ENCODE measurements at places on chromosomes 12 and 14.
A peak's percentile ranks its signal among the peaks of the same experiment; 100 is the strongest.

- no peak for DNase-seq
Observed at GRCh38 chr14:76687611-76688382, 73.5 kb upstream of the VASH1 start.

DNA sequence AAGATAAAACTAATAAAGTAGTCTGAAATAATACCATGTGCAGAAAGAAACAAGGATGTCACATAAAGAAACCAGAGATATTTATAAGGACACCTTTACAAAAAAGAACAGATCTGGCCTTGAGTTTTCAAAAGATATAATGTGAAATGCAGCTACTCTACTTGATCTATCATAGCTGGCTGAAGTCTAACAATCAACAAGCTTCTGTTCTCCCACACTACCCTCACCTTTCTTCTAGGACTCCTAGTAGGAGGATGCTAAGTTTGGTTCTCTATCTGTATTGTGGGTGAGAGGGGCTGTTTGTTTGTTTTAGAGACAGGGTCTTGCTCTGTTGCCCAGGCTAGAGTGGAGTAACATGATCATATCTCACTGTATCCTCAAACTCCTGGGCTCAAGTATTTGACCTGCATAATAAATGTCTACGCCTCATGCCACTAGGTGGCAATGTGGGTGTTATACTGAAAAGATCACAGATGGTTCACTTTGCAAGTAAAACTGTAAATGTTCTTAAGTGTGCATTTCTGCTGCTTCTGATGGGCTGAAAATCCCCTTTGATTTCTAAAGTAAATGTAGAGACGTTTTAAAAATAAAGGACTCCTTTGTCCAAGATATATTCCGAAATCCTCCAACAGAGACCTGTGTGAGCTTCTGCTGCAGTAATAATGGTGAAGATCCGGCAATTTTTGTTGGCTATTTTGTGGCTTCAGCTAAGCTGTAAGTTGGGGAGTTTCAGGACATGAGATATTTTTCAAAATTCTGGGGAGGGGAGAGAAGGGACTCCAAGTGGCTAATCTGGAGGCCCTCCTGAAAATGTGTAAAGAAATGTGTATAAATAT is 269.3 kb downstream of the DAD1 start:
- no peak for DNase-seq

DNA sequence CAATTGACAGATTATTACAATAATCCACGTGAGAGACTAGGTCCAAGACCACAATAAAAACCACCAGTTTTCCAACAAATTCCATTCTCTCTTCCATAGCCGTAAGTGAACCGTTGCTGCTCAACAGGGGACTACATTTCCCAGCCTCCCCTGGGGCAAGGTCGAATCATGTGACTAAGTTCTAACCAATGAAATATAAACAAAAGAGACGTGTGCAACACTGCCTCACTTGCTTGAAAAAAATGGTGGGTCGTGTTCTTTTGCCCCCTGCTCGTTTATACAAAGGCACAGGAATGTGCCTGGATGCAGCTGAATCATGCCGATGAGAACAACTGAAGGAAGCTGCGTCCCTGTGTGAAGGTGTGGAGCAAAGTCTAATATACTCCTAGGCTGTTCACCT is 51.1 kb downstream of the HSPB8 start:
- no peak for DNase-seq

GRCh38 chr12:31618228-31619025 is 27.5 kb upstream of the DENND5B start:
- DNase-seq: no peak

GRCh38 chr12:54383041-54383609 is 1.4 kb downstream of the ZNF385A start:
- no peak for DNase-seq

DNA sequence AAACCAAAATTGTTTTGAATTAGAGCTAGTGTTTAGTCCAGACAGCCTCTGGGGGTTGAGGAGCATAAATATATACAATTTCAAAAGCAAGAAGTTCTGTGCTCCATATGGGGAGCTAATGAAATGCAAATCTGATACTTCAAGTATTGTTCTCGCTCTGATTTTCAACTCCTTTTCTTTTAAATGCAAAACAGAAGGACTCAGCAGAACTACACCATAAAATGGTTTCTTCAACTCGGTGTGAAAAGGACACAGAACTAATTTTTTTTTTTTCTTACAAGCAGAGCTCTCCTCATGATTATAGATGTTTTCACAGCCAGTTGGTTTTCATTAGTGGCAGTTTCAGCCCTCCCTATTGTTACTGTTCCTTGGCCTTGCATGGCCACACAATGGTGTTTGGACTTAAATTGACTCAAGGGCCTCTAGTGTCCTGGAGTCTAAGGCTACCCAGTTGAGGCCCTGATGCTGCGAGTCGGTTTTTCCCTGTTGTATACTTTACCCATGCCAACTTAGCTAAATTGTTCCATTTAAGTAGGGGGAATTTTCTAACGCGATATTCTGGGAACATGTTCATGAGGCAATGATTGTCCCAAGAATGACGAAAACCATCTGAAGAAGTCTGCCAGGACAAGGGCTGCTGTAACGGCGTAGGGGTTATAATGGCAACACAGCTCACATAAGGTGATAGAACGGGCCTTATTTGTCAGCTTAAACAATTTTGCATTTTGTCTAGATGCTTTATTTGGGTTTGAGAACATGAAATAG is 120.3 kb downstream of the GPR135 start:
- DNase-seq: no peak

GRCh38 chr12:17169726-17170471 is 563.9 kb upstream of the LMO3 start:
- DNase-seq: no peak

- DNase-seq: no peak
Observed at GRCh38 chr12:51746416-51746815, 102.1 kb downstream of the FIGNL2 start.

DNA sequence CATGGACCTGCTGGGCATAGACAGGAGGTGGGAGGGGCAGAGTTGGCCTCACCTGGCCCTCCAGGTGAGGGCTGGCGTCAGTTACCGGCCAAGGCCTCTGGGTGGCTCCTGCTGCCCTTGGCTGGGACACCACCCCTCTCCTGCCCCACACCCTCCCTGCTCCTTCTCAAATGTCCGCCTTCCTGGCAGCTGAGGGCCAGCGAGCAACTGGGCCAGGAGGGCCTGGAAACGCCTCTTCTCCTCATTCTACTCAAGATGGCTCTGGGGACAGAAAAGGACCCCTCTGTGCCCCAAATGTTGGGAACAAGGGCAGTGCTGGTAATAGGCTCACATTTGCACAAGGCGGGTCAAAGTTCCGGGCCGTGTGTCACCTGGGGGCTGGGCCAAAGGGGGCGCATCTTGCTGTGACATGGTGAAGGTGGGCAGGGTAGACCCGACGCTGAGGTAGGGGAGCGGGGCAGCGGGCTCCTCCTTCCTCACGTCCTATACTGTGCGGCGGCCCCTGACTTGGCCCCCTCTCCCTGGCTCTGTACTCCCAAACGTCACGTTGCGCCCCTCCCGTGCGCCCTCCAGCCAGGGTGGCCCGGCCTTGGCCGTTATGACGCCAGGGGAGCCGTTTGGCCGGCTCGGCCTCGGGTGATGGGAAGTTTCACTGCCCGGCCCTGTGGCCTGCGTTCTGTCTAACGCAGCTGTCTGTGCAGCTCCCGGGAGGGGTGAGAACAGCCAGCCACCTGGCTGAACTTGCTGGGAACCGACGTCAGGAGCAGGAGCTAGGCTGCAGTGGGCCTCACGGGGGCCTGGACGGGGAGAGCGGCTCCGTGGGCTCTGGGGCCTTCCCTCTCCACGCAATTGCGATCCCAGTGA is 18.0 kb upstream of the DLK1 start:
- no peak for DNase-seq

DNA sequence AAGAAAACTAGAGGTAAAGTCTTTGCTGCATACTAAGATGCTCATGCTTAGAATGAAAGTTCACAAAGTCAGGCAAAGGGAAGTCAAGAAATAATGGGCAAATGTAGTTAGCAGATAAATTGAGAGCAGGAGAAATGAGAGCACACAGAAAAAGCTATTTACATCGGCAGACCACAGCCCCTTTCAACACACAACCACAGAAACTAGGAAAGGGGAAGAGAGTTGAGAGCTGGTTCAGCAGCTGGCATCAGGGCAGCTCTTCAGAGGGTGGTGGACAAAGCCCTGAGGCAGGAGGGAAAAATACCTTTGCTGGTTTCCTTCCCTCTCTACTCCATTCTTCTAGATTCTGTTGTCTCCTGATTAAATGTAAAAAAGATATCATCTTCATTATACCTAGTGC is 95.4 kb upstream of the ANO4 start:
- no peak for DNase-seq

GRCh38 chr12:64813723-64814122 is 10.7 kb upstream of the TBC1D30 start:
- DNase-seq: no peak

DNA sequence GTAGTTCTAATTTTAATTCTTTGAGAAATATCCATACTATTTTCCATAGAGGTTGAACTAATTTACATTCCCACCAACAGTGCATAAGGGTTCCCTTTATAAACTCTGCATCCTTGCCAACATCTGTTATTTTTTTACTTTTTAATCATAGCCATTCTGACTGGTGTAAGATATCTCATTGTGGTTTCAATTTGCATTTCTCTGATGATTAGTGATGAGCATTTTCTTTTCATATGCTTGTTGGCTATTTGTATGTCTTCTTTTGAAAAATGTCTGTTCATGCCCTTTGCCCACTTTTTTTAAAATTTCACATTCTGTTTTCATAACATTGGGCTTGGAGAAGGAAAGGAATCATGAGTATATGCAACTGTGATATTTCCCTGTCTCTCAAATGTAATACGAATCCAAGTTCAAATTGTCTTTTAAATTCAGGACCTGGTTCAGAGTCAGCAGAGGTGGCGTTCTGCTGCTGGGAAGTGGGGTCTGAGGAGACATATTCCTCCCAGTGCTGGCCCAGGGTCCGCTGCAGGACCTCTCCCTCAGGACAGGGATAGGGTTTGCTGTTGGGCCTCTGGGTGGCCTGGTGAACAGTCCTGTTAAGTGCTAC is 81.2 kb upstream of the ETV6 start:
- DNase-seq: no peak

- no peak for DNase-seq
Observed at GRCh38 chr12:126033751-126034150, 968.5 kb downstream of the AACS start.

GRCh38 chr12:6653342-6653741 is 6.1 kb upstream of the ACRBP start:
- no peak for DNase-seq

- DNase-seq: no peak
Observed at GRCh38 chr12:107748472-107748871, 12.5 kb downstream of the PRDM4 start.

- DNase-seq: no peak
Observed at GRCh38 chr12:90061809-90062208, 353.2 kb upstream of the ATP2B1 start.

GRCh38 chr12:88093573-88093972 is 48.3 kb downstream of the CEP290 start:
- DNase-seq: no peak

- peak; percentile 47 for DNase-seq
Observed at GRCh38 chr14:95098984-95099599, 58.2 kb downstream of the DICER1 start.

DNA sequence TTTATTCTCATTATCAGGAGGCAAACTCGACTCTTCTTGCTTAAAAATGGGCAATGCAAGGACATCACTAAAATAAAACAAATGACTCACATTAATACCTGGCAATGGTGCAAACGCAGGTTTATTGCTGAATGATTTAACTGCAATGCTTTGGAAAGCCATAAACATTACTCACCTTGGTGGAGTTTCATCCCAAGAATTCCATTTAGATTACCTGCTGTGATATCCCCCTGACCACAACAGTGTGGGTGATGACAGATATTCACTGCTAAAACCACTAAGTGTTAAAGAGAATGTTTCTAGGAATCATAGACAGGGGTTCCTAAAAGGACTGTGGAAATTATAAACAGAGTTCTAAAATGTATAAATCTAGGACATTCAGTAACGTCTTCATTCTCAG is 35.3 kb upstream of the CSRNP2 start:
- DNase-seq: no peak

GRCh38 chr12:10069976-10070375 is 28.8 kb downstream of the CLEC1A start:
- DNase-seq: no peak

GRCh38 chr12:94458877-94459727 is 565 bp downstream of the CEP83 start:
- DNase-seq: peak; percentile 15

DNA sequence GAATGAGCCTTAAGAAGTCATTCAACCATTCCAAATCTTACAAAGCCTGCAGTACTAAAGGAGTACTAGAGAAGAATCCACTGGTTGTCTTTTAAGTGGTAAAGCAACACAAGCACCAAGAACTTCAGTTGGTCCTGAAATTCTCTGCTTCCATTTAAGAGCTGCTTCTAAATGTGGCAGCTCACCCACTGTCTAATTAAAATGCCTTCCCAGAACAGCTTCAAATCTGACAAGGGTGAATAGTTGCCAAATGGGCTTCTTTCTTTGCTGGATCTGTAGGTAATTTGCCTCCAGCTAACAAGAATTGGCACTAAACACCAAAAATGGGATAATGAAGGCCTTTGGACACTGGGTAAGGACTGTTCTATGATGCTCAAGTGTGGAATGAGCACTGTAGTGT is 72.2 kb upstream of the NAP1L1 start:
- no peak for DNase-seq

- DNase-seq: no peak
Observed at GRCh38 chr12:40225984-40226602, 1.3 kb downstream of the LRRK2 start.

- no peak for DNase-seq
Observed at GRCh38 chr12:12159988-12160387, 89.2 kb downstream of the BCL2L14 start.

GRCh38 chr12:122860854-122861586 is 25.8 kb downstream of the HIP1R start:
- DNase-seq: no peak

DNA sequence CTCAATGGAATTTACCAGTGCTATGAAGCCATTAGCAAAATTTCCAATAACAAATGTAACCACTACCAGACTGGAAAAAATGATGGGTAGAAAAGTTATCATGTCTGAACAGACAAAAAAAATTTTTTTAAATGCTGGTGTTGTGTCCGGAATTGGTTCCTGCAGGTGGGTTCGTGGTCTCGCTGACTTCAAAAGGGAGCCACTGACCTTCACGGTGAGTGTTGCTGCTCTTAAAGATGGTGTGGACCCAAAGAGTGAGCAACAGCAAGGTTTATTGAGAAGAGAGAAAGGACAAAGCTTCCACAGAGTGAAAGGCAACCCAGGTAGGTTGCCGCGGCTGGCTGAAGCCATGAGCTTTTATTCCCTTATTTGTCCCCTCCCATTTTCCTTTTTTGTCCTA is at the start of gene TAS2R43:
TSS of gene TAS2R43 (minus strand) at position 186 of the 400 bp plus-strand sequence. CDS start at position 102, 84 bp downstream.
- DNase-seq: no peak

DNA sequence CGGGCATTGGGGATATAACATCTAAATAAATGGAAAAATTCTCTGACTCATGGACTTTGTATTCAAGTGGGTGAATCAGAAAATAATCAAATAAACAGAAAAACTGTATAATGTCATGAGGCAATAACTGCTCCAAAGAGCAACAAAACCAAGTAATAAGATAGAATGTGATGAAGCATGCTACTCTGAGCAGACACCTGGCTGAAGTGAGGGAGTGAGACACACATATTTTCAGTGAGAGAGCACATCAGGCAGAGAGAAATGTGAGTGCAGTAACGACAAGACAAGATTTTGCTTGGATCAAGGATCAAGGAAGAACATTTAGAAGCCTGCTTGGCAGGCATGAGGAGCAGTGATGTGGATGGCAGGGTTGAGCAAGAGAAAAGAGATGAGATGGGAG is 75.8 kb upstream of the CCDC91 start:
- DNase-seq: no peak

- no peak for DNase-seq
Observed at GRCh38 chr14:89384023-89384422, 33.0 kb downstream of the FOXN3 start.
